ELR (cell line): ENCODE measurements at places on chromosomes 3 and 15.
A peak's percentile ranks its signal among the peaks of the same experiment; 100 is the strongest.

GRCh38 chr3:143628971-143629370 lies 219.3 kb downstream of the SLC9A9 start:
- peak; percentile 4 for DNase-seq

GRCh38 chr3:57091521-57092273 lies 31.2 kb downstream of the SPATA12 start:
- DNase-seq = no peak

GRCh38 chr15:75606711-75607699 lies 18.5 kb downstream of the SNUPN start:
- DNase-seq = peak; percentile 20

GRCh38 chr3:121794264-121794983 lies 40.4 kb downstream of the IQCB1 start:
- no peak for DNase-seq

GRCh38 chr3:67783281-67784250 lies 129.2 kb upstream of the SUCLG2 start:
- DNase-seq = peak; percentile 58

- DNase-seq = no peak
These were observed 4.1 kb downstream of the ZNF717 start for GRCh38 chr3:75781079-75781745.

GRCh38 chr3:169663951-169664820 lies 674 bp upstream of the MECOM start:
- DNase-seq = no peak

DNA sequence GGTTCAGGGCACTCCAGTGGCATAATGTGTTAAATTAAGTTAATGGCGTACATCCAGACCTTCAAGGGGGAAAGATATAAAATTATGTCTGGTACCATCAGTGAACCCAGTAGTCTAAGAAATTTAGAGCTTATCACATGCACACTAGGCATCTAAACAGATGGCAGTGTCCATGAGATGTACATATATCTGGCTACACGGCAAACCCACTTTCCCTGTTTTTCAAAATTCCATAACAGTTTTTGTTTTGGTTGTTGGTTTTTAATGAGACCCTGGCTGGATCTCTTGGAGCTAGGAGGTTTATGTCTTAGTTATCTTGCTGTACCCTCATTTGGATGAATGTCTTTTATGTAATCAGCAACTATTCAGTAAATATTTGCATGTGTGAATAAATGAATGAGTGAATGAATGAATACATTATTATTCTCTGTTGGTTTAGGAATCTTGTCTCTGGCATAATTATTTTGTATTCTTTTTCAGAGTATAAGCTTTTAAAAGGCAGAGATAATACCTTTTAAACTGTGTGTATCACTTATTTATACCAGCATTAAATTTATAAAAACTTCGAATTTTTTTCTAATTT lies 3.1 kb upstream of the UTS2B start:
- DNase-seq = no peak

- no peak for DNase-seq
These were observed 37.2 kb downstream of the FSIP1 start for GRCh38 chr15:39745415-39745814.

- no peak for DNase-seq
These were observed 97.4 kb downstream of the TBC1D2B start for GRCh38 chr15:77980098-77980497.

DNA sequence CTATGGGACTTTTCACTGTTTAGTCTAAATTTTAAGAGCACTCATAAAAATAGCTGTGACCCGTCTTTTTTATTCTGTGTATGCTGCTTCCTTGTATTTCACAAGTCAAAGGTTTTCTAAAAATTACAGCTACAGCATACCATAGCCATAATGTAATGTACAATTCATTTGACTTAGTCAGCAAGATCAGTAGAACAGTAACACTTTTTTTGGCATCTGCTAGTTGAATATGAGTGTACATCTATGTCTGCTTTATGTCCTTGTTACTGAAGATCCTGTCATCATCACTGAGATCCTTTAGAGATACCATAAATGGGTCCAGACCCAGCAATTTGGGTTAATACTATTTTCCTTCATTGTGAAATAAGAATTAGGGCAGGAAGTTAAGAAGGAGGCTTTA lies 42.2 kb downstream of the CMSS1 start:
- DNase-seq = peak; percentile 91

DNA sequence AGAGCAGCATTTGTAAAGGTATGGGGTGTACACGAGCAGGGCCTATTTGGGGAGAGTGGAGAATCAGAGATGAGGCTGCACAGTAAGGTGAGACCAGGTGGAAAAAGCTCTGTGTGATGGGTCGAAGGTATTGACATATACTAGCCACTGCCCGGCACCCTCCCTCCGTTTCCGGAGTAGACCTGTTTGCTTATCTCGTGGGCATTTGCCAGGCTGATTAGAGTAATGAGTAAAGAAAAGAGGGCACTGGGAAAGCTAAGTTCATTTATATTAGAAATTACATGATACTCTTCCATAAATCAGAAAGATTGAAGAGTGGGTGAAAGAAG lies 46.2 kb upstream of the ATG7 start:
- no peak for DNase-seq

- DNase-seq = peak; percentile 47
These were observed 158.6 kb downstream of the UACA start for GRCh38 chr15:70604666-70605315.
